Activated naive CD4-positive, alpha-beta T cell treated with anti-CD3 and anti-CD28 coated beads for 36 hours (primary cell): ENCODE measurements at places on chromosomes 3 and 15.

DNA sequence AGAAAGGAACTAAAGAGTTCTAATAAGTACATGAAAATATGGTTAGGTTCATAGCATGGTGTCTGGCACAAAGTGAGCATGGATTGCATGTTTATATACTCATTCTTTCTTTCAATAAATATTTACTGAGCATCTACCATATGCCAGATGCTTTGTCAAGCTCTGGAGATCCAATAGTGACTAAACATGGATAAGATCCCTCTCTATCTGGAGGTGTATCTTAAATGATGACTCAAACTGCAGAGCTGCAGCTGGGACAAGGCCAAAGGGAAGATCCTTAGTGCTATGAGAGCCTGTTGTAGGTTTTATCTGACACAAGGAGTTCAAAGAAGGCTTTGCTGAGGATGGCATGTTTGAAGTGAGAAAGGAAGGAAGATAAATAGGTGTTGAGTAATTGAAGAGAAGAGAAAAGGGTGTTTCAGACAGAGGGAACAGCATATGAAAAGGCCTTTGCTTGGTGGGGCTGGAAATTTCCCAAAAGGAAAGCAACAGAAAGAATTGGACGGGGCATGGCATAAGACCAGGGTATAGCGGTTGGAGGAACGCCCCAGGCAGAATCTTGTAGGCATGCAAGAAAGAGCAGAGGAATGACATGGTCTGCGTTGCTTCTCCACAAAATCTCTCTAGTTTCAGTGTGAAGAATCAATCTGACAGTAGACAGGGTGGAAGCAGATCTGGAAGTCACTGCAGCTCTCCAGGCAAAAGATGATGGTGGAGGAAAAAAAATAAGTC lies 239.9 kb upstream of the LRTM1 start:
- DNase-seq: no peak

GRCh38 chr3:52062505-52062904 lies 6.1 kb upstream of the DUSP7 start:
- no peak for DNase-seq

GRCh38 chr3:52842424-52842823 lies 7.6 kb upstream of the MUSTN1 start:
- DNase-seq: no peak

- no peak for DNase-seq
These were observed 30.5 kb downstream of the DNASE1L3 start for GRCh38 chr3:58180099-58180880.

GRCh38 chr3:156516961-156517360 lies 38.0 kb downstream of the SSR3 start:
- no peak for DNase-seq

DNA sequence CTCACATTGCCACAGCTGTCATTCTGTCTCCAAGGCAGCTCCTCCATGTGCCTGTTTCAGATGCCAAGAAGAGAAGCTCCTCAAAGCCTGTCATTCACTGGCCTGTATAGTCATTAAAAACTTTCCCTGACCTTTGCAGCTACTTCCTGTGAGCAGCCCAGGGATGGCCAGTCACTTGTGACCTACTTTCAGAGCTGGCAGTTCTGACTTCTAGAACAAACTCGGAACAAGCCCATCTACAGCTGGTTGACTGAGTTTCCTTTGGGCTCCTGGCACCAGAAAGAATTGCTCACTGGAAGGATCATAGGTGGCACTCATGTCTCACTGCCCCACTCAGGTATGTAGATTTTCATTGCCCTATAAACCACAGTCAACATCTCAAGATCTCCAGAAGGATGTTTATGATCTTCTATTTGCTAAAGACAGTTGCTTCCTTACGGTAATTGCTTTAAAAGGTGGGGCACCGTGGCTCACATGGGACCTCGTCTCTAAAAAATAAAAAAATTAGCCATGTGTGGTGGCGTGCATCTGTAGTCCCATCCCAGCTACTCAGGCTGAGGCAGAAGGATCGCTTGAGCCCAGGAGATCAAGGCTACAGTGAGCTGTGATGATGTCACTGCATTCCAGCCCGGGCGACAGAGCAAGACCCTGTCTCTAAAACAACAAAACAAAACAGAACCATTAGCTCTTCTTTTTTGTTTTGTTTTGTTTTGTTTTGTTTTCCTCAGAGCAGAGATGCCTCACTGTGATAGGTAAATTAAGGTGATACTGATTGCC lies 11.2 kb upstream of the ATP13A3 start:
- DNase-seq: no peak
